ENCODE measurements at places on chromosomes 3 and 15. TPM values are rescaled to one million over a fixed set of nuclear protein-coding genes. Genes with fewer than 3 reads are reported as not detected.

ENTPD3 gene
- 1.9 TPM for total RNA-seq

SERPINI2 gene
- total RNA-seq, result 2.2 TPM

CYP19A1 gene
- total RNA-seq, result not detected

GOLGA8G gene
- total RNA-seq, result not detected

SLCO3A1 gene
- 17.8 TPM for total RNA-seq

ZNF80 gene
- total RNA-seq, result not detected

CCDC174 gene
- total RNA-seq, result 25.4 TPM

SNX22 gene
- 9.7 TPM for total RNA-seq

FRG2C gene
- total RNA-seq, result not detected

XIRP1 gene
- total RNA-seq, result not detected

HYKK gene
- 1.3 TPM for total RNA-seq

CTXN2 gene
- 0.63 TPM for total RNA-seq

TGM5 gene
- total RNA-seq, result not detected

SGO1 gene
- 4.1 TPM for total RNA-seq

MED12L gene
- 21.0 TPM for total RNA-seq

PLSCR2 gene
- not detected for total RNA-seq

SPG21 gene
- total RNA-seq, result 52.9 TPM

SLC38A3 gene
- 8.1 TPM for total RNA-seq

CMC1 gene
- total RNA-seq, result 8.5 TPM

ANKUB1 gene
- total RNA-seq, result 0.63 TPM

REC114 gene
- total RNA-seq, result not detected

CAMK1 gene
- total RNA-seq, result 38.5 TPM

AHSG gene
- total RNA-seq, result 0.63 TPM

ERICH6 gene
- total RNA-seq, result not detected

Measured in parietal lobe (tissue), 2 donors.